ENCODE measurements at places on chromosomes 2 and 18. TPM values are rescaled to one million over a fixed set of nuclear protein-coding genes. Genes with fewer than 3 reads are reported as not detected.

DNA sequence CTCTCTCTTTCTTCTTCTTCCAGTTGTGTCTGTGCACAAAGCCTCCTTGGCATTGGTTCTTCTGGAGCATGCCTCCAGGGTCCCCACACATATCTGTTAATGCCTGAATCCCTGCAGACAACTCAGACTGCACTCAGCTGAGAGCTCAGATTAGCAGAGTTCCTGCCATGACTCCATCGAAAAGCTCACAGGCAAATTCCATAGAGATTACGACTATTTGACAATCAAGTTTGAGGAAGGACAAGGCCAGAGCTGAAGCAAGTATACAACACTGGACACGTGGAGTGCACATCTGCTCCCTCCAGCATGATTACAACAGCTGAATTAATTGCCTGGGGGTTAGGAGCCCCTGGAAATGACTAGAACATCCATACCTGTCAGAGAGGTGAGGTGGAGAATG, 190.7 kb downstream of the INSIG2 start:
- no peaks in the 10 kb centered on the region for H3K36me3 ChIP-seq
- H3K4me1 ChIP-seq = no peaks in the 10 kb centered on the region
- no peak overlapping the region for H3K4me3 ChIP-seq
- H3K27ac ChIP-seq = no peak overlapping the region
- DNase-seq = no peak

GRCh38 chr2:25190536-25190935, 22.2 kb upstream of the POMC start:
- no peaks in the 10 kb centered on the region for H3K4me1 ChIP-seq
- H3K4me3 ChIP-seq = no peak overlapping the region
- DNase-seq = no peak
- H3K27ac ChIP-seq = no peak overlapping the region
- H3K36me3 ChIP-seq = no peaks in the 10 kb centered on the region

GRCh38 chr18:57220930-57221483, 74.1 kb downstream of the BOD1L2 start:
- H3K36me3 ChIP-seq = no peaks in the 10 kb centered on the region
- no peak overlapping the region for H3K27ac ChIP-seq
- H3K27me3 ChIP-seq = no peaks in the 10 kb centered on the region
- no peak for DNase-seq
- no peaks in the 10 kb centered on the region for H3K4me1 ChIP-seq

DNA sequence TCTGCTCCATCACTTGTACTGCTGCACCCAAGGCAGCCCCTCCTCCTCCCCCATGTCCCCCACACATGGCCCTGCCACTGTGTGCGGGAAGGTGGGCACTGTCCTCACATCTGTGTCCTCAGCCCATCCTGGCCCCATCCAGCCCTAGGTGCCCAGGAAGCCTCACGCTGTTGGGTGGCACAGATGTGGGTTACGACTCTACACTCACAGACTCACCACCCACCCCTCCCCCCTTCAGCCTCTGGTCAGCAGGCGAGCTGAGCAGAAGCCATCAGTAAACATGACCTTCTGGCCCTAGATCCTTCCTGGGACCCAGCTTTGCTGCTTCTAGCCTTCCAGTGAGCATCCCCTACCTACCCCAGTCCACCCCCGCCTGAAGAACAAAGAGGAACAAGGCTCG, 43.0 kb downstream of the ADCY3 start:
- no peak for DNase-seq
- no peaks in the 10 kb centered on the region for H3K27me3 ChIP-seq
- no peak overlapping the region for H3K27ac ChIP-seq
- no peaks in the 10 kb centered on the region for H3K36me3 ChIP-seq
- H3K4me1 ChIP-seq = peaks cover 27% of the 10 kb centered on the region

DNA sequence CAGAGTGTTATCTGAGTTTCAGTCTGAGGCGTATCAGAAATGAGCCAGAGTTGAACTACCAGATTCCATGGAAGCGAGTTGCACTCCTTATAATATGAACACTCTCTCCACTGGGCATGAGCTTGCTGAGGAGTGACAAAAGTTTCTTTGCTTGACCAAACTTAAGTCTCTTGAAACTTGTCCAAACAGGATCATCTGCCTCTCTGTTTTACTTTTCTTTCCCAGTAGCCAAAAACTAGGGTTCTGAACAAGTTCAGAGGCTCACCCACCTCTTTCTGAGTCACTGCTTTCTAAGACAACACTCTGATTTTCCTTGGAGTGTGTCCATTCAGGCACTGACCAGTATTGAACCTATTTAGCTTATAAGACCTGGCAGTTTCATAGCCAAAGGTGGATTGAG, 233.2 kb upstream of the TCF4 start:
- no peak for DNase-seq
- no peak overlapping the region for H3K27ac ChIP-seq
- H3K4me1 ChIP-seq = no peaks in the 10 kb centered on the region
- H3K27me3 ChIP-seq = no peaks in the 10 kb centered on the region

GRCh38 chr2:112996635-112997034, 8.6 kb upstream of the IL36A start:
- H3K4me3 ChIP-seq = no peak overlapping the region
- peak; percentile 75 for DNase-seq
- no peaks in the 10 kb centered on the region for H3K4me1 ChIP-seq
- H3K27me3 ChIP-seq = no peaks in the 10 kb centered on the region
- H3K36me3 ChIP-seq = no peaks in the 10 kb centered on the region
- H3K27ac ChIP-seq = no peak overlapping the region

- H3K27ac ChIP-seq = no peak overlapping the region
- no peaks in the 10 kb centered on the region for H3K27me3 ChIP-seq
- peaks cover 30% of the 10 kb centered on the region for H3K4me1 ChIP-seq
- H3K4me3 ChIP-seq = no peak overlapping the region
- DNase-seq = no peak
- no peaks in the 10 kb centered on the region for H3K36me3 ChIP-seq
Observed at GRCh38 chr2:64225491-64225890, 81.3 kb upstream of the PELI1 start.

DNA sequence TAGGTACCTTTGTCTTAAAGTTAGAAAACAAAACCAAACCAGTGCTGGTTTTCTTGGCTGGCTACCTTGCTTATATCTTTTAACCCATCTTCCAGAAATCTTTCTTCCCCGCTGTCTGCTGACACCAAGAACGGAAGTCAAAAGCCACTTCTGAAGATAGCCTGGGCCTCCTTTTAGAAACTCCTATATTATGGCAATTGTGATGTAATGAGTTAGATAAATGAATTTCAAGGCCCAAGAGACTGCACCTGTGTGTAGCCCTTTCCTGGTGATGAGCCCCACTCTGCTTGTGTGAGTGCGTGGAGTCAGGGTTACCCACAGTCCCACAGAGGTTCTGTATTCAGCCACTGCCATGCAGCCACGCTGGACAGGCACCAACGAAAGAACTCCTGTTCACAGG, 60.7 kb downstream of the ARMC9 start:
- H3K36me3 ChIP-seq = no peaks in the 10 kb centered on the region
- H3K27me3 ChIP-seq = no peaks in the 10 kb centered on the region
- DNase-seq = no peak
- no peak overlapping the region for H3K4me3 ChIP-seq

DNA sequence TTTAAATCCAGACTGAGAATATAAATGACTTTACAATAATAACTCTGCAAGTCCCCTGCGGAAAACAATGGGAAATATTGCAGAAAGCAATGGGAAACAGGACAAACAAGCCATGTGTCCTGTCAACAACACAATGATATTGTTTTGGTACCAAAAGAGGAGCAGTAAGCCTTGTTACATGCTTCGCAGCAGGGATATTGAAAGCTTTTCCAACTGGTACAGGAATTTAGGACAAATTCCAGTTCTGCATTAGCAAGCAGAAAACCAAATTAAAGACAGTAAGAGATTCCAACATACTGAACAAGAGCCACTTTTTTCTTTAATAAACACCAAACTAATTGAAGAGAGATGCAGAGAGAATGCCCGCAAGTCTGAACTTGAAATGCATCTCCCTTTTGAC, 30.0 kb downstream of the FRZB start:
- DNase-seq = no peak
- no peaks in the 10 kb centered on the region for H3K27me3 ChIP-seq
- H3K36me3 ChIP-seq = no peaks in the 10 kb centered on the region

- no peaks in the 10 kb centered on the region for H3K36me3 ChIP-seq
- H3K27me3 ChIP-seq = no peaks in the 10 kb centered on the region
- no peak for DNase-seq
- no peak overlapping the region for H3K4me3 ChIP-seq
Observed at GRCh38 chr2:205763708-205764211, 81.5 kb downstream of the NRP2 start.

GRCh38 chr2:11366326-11366741, 21.9 kb upstream of the ROCK2 start:
- H3K27me3 ChIP-seq = no peaks in the 10 kb centered on the region
- H3K4me1 ChIP-seq = peaks cover 9% of the 10 kb centered on the region
- no peaks in the 10 kb centered on the region for H3K36me3 ChIP-seq
- no peak overlapping the region for H3K27ac ChIP-seq

- no peak overlapping the region for H3K27ac ChIP-seq
- no peak for DNase-seq
- H3K36me3 ChIP-seq = no peaks in the 10 kb centered on the region
- H3K4me1 ChIP-seq = peaks cover 2% of the 10 kb centered on the region
- no peaks in the 10 kb centered on the region for H3K27me3 ChIP-seq
Observed at GRCh38 chr18:63083020-63083531, 236.5 kb downstream of the BCL2 start.

GRCh38 chr2:18178736-18179349, 300.4 kb downstream of the KCNS3 start:
- no peak overlapping the region for H3K4me3 ChIP-seq
- DNase-seq = no peak
- no peaks in the 10 kb centered on the region for H3K27me3 ChIP-seq
- H3K27ac ChIP-seq = no peak overlapping the region

GRCh38 chr2:237156031-237156856, 70.6 kb downstream of the COPS8 start:
- no peak overlapping the region for H3K4me3 ChIP-seq
- H3K27ac ChIP-seq = peak overlapping the region; percentile 98
- peaks cover 41% of the 10 kb centered on the region for H3K4me1 ChIP-seq
- no peak for DNase-seq
- no peaks in the 10 kb centered on the region for H3K27me3 ChIP-seq

DNA sequence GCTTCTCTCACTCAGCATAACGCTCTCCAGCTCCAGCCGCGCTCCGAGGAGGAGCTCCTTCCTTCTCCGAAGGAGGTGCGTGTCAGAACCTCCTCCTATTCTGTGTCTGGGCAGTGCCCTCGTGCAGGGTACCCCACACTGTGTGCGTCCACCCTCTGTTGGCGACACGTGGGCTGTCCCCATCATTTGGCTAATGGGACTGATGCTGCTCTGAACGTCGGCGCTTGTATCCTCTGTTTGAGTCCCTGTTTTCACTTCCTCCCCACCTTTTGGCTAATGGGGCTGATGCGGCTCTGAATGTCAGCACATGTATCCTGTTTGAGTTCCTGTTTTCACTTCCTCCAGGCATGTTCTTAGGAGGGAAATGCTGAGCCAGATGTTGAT, 22.2 kb downstream of the KCNG2 start:
- H3K4me1 ChIP-seq = no peaks in the 10 kb centered on the region
- H3K4me3 ChIP-seq = no peak overlapping the region
- no peaks in the 10 kb centered on the region for H3K36me3 ChIP-seq
- no peak overlapping the region for H3K27ac ChIP-seq
- DNase-seq = peak; percentile 64
- no peaks in the 10 kb centered on the region for H3K27me3 ChIP-seq

DNA sequence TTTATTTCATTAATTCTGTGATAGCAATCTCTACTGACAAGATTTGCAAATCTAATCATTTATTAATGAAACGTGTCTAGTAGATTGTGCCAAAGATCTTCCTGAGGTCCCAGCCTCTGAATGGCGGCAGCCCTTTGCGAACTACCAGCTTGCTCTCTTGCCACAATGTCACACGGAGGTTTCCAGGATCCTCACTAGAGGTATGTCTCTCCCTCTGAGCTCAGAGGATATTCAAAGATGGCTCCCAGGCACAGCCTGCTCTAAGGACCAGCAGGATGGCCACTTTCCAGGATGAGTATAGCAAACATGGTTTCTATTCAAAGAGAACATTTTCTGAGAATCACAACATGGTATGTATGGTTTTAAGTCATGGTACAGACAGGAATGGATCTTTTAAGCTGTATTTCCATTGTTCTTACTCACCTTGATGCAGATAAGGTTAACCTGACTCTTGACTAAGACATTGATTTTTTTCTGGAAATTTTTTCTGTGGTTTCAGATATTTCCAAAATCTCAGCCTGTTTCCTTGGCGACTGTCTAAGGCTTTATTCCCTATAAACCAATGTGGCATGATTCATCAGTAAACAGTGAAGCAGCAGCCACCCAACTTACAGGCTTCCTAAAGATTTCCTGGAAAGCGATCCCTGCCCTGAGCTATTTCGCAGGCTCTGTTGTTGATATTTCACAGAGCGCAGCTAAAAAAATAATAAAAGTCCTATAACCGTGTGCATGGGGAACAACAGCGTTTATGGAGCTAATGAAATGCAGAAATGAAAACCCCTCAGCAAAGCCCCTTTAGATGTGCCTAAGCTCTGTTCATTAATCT, 54.1 kb upstream of the KLF7 start:
- no peaks in the 10 kb centered on the region for H3K27me3 ChIP-seq
- H3K4me3 ChIP-seq = no peak overlapping the region
- no peaks in the 10 kb centered on the region for H3K36me3 ChIP-seq

DNA sequence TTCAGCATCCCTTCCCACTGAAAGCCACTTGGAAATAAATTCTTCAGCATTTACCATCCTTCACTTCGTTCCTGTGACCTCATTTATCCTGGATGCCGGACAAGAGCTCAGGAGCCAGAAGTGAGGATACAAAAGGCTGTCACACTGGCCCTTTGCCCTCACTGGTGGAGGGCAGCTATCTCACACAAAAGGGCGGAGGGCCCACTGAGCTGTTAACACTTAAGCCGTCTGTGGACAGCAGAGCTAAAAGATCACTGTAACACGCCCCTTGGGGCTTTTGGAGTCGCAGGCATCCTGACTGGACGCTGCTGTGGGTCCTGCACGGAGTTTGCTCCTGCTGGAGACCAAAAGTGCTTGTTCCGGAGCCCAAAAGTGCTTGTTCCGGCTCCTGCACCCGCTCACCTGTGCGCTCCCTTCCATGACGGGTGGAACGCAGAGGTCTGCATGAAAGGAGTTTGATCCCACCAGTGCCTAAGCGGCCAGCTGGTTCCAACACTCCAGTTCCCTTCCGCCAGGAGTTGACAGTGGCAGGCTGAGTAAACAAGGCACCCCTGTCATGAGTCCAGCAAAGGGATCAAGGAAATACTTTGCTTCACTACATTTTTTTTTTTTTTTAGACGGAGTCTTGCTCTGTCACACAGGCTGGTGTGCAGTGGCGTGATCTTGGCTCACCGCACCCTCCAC, 572.0 kb upstream of the LINC00305 start:
- DNase-seq = no peak
- no peak overlapping the region for H3K27ac ChIP-seq
- no peak overlapping the region for H3K4me3 ChIP-seq
- no peaks in the 10 kb centered on the region for H3K36me3 ChIP-seq
- H3K4me1 ChIP-seq = no peaks in the 10 kb centered on the region

GRCh38 chr2:178523596-178524134, 43.4 kb downstream of the PLEKHA3 start:
- no peaks in the 10 kb centered on the region for H3K36me3 ChIP-seq
- peaks cover 13% of the 10 kb centered on the region for H3K4me1 ChIP-seq
- H3K27me3 ChIP-seq = no peaks in the 10 kb centered on the region
- H3K27ac ChIP-seq = peak overlapping the region; percentile 68
- DNase-seq = no peak
- peak overlapping the region; percentile 56 for H3K4me3 ChIP-seq

Gene FBLN7
- total RNA-seq = 11.5 TPM

Gene ABCB11
- total RNA-seq = not detected

Gene MPP4
- total RNA-seq = 0.74 TPM

Gene TUBA3D
- total RNA-seq = 0.74 TPM

Gene TRABD2A
- 5.4 TPM for total RNA-seq

Gene PARD6G
- total RNA-seq = 32.7 TPM

Gene OR6B2
- not detected for total RNA-seq

Gene OSR1
- total RNA-seq = 5.9 TPM

Gene OTOF
- total RNA-seq = 0.49 TPM

Gene CFLAR
- total RNA-seq = 144 TPM

Data from vagina (tissue), 2 donors.